CD4-positive, CD25-positive, alpha-beta regulatory T cell (primary cell): ENCODE measurements at places on chromosomes 3 and 15. TPM values are rescaled to one million over a fixed set of nuclear protein-coding genes. Genes with fewer than 3 reads are reported as not detected.

NISCH gene
- polyA plus RNA-seq: 17.4 TPM

- no peak for DNase-seq
Observed at GRCh38 chr3:127006781-127007436, 24.0 kb downstream of the PLXNA1 start.

EPHA3 gene
- not detected for polyA plus RNA-seq

MESP1 gene
- 0.37 TPM for polyA plus RNA-seq

DNA sequence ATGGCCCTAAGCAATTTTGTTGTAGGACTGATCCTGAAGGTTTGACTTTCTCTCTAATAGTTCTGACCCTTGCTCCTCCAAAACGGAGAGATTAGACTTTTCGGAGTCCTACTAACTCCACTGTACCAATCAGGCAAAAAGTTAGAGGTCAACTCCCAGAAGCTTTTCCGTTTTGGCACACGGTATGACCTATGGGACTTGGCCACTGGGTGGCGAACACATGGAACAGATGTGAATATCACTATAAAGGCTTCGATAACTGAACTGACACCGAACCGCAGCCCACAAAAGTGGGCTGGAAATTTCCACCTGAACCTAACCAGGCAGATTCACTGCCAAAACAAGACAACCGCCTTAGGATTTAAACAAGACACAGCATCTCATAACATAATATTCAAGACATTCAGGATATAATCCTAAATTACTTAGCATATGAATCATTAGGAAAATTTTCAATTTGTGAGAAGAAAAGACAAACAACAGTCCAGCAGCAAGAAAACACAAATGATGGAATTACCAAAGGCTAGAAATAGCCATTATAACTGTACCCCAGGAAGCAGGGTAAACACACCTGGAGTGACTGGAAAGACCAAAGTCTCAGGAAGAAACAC lies 12.2 kb upstream of the TM2D3 start:
- DNase-seq: no peak
